NCI-H82 (cell line): ENCODE measurements at places on chromosomes 4 and X.

- no peak for DNase-seq
These were observed 128.9 kb downstream of the RBM47 start for GRCh38 chr4:40500781-40501180.

DNA sequence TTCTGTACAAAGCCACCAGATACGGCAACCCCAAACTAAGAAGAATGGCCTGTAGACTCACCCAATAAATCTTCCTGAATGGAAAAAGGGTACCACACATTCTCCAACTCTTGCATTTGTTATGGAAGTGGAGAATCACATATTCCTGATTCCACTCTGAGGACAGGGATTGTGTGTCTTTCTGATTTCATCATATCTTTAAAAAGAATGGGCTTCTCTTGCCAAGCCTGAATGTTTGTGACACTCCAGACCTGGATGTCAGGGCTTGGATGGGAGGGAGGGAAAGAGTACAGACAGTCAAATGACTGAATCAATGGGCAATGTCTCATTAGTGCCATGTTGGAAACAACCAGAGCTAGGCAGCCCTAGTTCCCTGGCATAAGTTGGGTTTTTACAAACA is 77.4 kb downstream of the PLAC1 start:
- DNase-seq, result no peak

DNA sequence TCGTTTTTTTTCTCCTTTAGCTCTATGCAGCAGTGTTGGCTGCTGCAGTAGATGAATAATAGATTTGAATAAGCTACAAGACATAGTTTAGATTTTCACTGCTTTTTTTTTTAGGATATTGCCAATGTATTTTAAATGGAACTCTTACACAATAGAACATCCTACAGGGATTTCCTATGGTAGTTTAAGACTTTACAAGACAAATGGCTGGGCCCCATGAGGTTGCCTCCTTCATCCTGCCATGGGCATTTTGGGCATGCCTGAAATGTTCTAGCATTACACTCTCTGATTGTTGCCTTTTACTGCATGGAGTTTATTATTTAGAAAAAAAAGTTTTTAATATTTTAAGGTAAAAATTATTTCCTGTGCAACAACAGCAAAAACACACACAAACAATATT is 74.5 kb downstream of the MID1 start:
- no peak for DNase-seq

DNA sequence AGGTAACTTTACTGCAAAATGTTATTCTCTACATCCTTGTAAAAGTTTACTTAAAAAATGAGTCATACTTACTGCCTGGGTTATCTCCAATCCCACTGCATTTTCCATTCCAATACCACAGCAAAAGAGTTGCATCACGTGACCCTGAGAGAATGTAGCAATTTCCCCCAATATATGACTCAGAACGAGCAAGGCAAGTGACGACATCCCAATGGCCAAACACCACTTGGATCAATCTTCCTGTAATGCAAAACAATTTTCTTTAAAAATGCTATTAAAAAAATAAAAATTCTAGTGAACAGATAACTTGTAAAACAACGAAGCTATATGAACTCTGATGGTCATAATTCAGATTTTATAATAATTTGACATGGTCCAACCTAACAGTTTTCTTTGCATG is 224.3 kb downstream of the DCLK2 start:
- DNase-seq, result no peak

DNA sequence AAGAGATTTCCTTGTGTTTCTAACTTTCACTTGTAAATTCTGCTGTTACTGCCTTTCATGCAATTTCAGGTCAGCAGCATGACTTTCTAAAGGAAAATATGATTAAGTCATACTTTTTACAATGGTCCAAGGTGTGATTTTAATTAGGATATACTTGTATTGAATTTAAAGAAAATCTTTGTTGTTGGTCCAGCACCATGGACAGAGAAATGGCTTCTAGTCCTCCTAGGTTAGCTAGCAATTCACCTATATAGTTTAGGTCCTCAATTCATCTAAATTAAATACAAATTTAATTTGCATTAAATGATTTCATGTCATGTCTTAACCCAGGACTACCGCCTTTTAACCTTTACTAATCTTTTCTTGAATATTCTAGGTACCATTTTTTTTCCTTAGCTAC is 304.9 kb upstream of the RPS6KA3 start:
- no peak for DNase-seq

DNA sequence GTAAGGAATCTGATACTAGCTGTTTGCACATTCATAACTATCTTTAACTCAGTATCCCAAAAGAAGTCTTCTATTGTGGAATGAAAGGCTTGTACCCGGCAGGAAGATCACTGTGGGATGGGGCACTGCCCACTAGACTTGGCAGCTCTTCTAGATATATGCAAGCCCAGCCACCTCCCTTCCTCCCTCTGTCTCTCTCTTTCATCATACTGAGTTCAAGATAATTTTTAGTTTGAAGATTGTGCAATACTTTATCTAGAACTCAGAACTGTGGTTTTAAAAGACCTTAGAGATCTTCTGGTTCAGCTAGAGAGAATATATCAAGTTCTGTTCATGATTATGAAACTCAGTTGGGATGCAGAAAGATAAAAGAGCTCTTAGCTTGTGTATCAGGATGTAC is 22.5 kb upstream of the GPR34 start:
- no peak for DNase-seq

DNA sequence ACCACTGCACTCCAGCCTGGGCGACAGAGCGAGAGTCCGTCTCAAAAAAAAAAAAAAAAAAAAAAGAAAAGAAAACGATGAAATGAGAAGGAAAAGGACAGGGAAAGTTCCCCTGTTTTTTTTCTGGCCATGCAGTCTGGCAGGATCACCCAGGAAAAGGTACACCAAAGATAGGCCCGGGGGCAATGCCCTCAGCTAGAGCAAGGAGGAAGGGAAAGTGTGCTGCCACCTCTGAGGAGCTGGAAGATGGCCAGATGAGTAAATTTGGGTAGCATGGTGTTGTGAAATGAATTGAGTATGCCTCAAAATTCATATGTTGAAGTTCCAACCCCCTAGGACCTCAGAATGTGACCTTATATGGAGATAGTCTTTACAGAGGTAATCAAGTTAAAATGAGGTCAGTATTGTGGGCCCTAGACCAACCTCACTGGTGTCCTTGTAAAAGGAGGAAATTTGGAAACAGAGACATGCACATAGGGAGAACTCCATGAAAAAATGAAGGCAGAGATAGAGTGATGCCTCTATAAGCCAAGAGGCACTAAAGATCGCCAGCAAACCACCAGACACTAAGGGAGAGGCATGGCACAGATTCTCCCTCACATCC is 28.9 kb downstream of the MAOB start:
- DNase-seq, result no peak

DNA sequence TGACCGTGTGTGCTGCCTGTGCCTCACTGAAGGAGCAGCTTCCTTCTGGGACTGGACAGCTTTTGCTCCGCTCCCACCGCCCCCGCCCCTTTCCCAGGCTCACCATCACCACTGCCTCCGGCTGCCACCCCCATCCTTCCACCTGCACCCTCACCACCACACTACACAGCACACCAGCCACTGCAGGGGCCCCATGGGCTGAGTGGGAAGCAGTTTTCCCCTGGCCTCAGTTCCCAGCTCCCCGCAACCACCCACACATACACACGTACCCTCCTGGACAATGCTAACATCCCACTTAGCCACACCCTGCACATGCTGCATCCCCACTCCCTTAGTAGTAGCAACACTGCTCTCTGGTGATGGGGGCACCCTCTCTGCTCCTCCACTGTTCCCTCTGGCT is 29.6 kb upstream of the COX18 start:
- DNase-seq, result no peak

DNA sequence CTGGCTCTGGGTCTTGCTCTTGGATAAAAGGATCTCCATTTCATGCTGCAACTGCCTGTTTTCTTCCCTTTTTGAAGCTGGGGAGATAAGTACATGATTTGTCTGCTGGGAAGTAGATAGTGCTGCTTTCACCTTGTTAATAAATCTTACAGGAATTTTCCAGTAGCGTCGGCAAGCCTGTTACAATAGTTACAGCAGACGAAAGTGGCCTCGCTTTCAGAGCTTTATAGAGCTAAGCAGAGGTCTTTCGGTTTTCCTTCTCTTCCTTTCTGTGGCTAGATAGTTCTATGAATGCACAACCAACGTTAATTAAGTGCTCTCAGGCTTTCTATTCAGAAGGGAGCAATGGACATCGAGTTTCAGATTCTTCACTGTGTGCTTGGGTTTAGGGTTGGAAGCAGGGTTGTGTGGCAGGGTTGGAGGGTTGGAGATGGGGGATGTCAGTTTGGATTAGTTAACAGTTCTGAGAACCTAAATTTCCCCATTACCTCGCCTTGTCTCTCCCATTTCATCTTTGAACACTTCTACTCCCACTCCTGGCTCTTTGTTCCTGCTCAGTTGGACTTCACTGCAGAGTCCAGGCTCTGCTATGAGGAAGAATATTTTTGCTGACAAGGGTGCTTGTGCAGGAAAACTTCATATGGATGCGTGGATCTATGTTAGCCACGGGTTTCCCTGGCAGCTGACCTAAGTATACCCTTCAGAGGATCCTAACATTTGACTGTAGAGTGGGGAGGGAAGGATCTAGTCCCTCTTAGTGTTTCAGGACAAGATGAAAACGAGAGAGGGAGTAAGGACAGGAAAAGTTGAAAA is 237.9 kb downstream of the ARHGAP10 start:
- no peak for DNase-seq

GRCh38 chrX:7985568-7985967 is 58.4 kb upstream of the PNPLA4 start:
- no peak for DNase-seq

DNA sequence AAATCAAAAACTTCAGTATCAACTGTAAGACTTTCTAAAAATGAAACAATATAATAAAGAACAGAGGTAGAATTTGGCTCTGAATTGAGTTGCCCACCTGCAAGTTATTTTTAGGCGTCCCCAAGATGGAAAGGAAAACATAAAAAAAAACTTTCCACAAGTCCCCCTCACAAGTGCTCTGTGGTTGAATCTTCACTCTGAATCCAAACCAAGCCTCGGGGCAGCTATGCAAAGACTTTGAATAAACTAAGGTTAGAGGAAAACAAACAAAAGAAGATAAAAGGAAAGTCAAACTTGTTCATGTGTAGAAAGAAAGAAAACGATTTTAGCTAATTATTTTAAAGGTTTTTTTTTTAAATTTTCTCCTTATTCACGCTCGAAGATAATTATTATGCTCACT is 372.4 kb upstream of the SLIT2 start:
- no peak for DNase-seq

DNA sequence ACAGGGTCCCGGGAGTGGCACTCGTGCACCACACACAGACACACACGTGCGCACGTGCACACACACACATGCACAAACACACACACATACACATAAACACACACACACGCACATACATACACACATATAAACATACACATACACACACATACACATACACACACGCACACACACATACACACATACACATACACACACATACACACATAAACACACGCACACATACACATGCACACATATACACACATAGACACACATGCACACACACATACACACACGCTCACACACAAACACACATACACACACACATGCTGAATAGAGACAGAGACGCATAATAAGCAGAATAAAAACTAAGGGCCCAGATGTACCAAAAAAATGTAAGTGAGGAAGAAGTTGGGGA is 332.2 kb upstream of the CXorf51B start:
- DNase-seq, result no peak

DNA sequence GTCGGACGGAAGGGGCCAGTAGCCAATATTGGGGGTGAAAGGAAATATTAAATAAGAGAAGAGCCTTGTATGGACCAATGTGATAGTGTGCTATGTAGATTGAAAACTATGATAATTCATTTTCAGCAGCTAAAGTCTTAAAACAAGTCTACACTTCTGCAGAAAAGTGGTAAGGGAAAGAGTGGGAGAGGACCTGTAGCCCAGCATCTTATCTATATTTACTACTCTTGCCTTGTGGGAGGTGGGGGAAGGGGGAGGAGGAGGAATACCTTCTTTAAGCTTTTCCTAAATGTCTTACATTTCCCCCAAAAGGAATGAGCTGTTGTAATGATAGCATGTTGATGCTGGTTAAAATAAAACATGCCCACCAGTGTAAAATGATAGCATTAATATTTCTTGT is 220.0 kb upstream of the SPRY1 start:
- no peak for DNase-seq

DNA sequence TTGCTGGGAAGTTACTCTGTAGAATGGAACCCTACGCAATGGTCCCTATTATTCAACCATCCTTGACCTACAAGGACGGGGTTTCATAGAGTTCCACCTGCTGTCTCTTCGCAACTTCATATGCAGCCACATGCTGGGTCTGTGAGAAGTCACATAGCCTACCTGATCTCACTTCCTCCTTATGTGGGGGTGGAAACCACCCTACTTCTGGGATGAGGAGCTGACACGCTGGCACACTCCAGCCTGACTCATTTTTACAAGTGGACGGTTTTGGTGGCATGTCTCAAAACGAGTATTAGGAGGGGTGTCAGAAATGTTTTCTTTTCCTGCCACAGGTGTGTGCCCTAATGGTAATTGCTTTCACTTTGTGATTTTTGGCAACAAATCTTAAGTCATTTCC is 36.8 kb upstream of the ARSD start:
- no peak for DNase-seq

GRCh38 chr4:95701500-95702170 is 138.3 kb upstream of the PDHA2 start:
- peak; percentile 74 for DNase-seq
